ENCODE measurements at places on chromosomes 3 and 15.

DNA sequence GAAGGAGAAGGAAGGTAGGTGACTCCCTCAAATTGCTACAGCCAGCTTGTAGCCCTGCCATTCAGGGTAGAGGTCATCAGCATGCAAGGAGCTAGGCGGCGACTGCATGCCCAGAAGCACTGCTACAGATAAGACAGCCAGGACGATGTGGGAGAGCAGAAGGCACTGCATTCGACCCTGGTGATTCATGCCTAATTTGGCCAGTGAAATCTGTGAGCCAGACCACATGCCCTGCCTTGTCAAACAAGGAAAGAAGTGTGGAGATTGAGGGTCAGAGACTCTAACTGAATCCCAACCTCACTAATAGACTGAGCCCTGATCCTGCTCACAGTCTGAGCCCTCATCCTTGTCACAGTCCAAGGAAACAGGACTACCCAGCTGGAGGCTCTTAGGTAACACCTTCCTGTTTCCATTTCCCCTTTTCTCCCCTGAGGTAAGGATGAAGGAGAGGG lies 86.6 kb downstream of the LINGO1 start:
- no peak for DNase-seq

- no peak for DNase-seq
Observed at GRCh38 chr3:139455855-139456254, 20.5 kb downstream of the RBP2 start.

GRCh38 chr3:180690061-180690460 lies 10.8 kb upstream of the CCDC39 start:
- no peak for DNase-seq

- DNase-seq: no peak
Observed at GRCh38 chr3:134312072-134312872, 61.6 kb upstream of the RYK start.

GRCh38 chr3:194326968-194327217 lies 24.2 kb downstream of the CPN2 start:
- no peak for DNase-seq

DNA sequence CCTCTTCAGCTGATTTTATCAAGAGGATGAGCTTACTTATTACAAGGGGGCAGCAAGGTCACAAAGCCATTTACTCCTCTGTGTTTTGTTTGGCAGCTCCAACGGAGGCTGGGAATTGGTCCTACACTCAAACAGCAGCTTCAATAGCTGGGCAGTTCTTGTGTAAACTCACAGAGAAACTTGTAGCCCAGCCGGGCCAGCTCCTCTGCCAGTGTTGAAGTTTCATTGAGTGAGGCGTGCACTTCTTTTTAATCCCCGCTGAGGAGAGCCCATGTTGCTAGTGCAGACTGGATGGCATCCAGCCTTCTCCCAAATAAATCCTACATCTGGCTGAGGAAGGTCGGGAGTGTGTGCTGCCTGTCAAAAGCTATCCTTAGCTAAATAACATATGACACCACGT lies 59.5 kb downstream of the BFSP2 start:
- DNase-seq: no peak

DNA sequence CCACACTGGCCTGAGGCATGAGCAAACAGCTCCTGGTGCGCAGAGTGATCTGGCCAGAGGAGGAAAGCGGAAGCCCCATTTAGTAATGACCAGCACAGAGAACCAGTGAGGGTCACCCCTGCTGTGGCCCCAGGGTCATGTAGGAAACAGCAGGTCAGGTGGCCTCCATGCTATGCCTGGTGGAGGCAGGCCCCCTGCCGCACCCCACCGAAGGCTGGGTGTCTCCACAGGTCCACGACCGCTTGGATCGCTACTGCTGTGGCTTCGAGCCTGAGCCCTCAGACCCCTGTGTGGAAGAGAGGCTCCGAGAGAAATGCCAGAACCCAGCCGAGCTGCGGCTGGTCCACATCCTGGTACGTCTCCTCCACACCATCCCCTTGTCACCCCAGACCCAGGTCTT lies 52.6 kb downstream of the POMGNT2 start:
- no peak for DNase-seq

GRCh38 chr3:64188810-64189560 lies 36.3 kb downstream of the PRICKLE2 start:
- DNase-seq: no peak
